ENCODE measurements at places on chromosomes 1 and 21.

GRCh38 chr21:41783476-41784180 is 16.8 kb upstream of the RIPK4 start:
- DNase-seq = no peak

- DNase-seq = no peak
Measured at GRCh38 chr1:27408151-27408550, 15.7 kb downstream of the GPR3 start.

DNA sequence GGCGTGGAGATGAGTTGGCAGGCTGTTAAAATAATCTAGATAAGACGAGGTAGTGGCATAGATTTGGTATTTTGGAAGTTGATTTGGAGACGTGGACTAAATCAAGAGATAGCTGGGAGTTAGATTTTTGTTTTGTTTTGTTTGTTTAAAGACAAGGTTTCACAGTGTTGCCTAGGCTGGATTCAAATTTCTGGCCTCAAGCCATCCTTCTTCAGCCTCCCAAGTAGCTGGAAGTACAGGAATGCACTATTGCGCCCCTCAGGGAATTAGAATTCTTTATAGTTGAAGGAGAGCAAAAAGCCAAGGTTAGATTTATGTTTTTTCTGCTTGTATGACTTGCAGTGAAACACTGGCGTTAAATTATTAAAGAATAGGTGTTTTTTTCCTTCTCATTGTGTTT is 22.3 kb upstream of the SNRPE start:
- DNase-seq = no peak

DNA sequence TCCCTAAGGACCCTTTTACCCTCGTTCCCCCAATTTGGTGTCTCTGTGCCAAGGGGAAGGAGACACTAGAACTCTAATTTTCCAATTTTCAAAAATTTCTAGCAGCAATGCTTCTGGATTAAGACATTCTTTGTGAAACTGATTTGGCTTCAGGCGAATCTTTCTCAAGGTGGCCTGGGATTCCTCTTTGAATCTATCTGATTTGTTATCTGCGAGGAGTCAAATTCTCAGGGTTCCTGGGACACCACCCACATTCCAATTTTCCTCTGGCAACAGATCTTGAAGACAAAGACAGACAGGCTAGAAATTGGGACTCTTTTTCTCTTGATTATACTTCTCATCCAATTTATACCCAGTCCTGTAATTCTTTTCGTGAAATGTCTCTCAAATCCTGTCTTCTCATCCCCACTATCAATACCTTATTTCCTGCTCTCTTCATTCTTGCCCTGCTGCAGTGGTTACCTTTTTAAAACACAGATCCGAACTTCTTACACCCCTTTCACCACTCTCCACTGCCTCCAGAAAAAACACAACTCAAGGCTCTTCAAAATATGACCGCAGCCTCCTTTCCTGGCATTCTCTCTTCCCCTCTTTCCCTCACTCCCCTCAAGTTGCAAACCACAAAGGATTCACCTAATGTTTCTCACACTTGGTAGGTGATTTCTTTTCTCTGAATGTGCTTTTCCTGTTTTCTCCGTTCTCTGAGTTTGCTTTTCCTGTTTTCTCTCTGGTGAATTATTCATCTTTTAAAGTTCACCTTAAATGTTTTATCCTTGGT is 2.7 kb upstream of the MPZL1 start:
- no peak for DNase-seq

GRCh38 chr1:171711643-171712042 is 30.2 kb downstream of the VAMP4 start:
- DNase-seq = no peak

DNA sequence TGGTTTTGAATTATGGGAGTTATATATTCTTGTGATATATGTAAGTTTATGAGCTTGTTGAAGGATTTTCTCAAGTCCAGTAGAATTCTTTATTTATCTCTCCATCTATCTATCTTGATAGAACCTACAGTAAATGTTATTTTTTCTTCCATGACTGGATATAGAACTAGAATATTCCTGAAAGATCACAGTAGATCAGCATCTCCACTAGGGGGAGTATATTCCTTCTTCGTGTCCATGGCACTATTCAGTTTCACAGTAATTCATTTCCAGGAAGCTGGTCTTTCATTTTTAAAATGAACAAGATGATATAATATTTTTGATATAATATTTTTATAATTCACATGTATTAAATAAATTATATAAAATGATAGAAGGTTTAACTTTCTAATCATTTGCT is 18.8 kb downstream of the TMPRSS15 start:
- DNase-seq = no peak

- DNase-seq = no peak
Measured at GRCh38 chr1:168136709-168137514, at the start of gene GPR161. TSS of gene GPR161 (minus strand) at chr1:168136930. CDS start at chr1:168104850, 32,080 bp downstream.

GRCh38 chr21:44875316-44875700 is 1.8 kb upstream of the PTTG1IP start:
- no peak for DNase-seq

- no peak for DNase-seq
Measured at GRCh38 chr1:10904396-10905358, 107.8 kb upstream of the TARDBP start.

- no peak for DNase-seq
Measured at GRCh38 chr1:165075725-165076370, 280.7 kb downstream of the LMX1A start.

DNA sequence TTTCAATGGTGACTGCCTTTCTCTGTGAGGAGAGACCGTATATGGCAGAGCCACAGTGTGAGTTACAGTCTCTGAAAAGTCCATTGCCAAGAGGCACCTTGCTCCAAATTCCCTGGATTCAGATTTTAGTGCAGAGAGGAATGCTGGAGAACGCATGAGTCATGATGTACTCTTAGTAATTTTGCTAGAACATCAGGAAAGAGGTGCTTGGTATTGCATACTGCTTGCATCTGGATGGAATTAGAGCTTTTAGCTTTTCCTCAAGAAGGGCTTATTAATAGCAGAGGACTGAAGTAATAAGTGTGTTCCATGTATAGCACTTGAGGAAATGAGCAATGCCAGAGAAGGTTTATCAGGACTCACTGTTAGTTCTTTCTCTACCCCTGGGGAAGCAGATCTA is 40.5 kb upstream of the AKT3 start:
- DNase-seq = no peak

DNA sequence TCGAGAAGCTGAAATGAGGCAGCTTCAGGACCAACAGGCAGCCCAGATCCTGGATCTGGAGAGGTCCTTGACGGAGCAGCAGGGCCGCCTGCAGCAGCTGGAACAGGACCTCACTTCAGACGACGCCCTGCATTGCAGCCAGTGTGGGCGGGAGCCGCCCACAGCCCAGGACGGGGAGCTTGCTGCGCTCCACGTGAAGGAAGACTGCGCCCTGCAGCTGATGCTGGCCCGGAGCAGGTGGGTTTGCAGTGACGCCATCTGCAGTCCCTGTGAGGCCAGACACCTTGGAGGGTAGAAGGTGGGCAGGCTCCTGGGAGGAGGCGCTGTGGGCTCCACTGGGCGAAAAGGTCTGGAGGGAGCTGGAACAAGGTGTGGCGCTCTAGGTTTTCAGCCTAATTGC is 39.7 kb downstream of the PCNT start:
- no peak for DNase-seq

DNA sequence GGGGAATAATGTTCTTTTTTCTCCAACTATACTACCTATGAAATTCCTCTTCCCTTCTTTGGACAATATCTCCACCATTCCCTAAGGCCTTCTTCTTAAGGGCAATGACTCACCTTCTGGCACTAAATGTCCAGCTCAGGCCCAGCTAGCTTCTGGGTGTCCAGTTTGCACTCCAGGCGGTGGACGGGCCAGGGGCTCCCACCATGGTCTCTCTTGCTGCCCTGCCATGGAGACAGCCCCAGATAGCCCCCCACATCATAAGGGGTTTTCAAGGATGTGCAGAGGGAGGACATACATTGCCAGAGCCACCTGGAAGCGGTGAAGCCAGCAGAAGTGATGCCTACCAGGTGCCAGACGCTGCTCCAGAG is 43.8 kb downstream of the C1orf198 start:
- DNase-seq = no peak

DNA sequence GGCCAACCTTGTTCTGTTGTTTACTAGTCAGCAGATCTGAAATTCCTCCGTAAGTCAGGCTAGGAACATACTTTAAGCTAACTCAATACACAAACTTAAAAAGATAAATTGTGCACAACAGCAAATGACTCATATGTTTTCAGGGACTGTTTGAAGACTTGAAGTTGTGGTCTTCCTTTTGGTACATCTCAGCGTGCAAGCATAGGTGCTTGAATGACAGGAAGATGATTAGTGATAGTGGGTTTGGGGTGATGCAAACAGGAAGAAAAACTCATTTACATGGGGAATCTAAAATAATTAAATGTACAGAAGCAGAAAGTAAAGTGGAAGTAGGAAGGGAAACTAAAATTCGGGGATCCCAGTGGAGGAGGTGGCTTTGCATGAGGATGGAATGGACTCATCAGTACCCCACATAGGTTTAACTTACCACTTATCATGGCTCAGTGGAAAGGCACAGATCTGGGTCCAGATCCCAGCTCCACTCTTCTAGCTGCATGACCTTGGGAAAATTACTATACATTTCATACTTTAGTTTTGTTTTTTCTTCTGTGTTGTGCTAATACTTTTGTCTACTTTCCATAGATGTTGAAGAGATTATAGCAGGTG is 122.3 kb downstream of the XCL2 start:
- DNase-seq = no peak

DNA sequence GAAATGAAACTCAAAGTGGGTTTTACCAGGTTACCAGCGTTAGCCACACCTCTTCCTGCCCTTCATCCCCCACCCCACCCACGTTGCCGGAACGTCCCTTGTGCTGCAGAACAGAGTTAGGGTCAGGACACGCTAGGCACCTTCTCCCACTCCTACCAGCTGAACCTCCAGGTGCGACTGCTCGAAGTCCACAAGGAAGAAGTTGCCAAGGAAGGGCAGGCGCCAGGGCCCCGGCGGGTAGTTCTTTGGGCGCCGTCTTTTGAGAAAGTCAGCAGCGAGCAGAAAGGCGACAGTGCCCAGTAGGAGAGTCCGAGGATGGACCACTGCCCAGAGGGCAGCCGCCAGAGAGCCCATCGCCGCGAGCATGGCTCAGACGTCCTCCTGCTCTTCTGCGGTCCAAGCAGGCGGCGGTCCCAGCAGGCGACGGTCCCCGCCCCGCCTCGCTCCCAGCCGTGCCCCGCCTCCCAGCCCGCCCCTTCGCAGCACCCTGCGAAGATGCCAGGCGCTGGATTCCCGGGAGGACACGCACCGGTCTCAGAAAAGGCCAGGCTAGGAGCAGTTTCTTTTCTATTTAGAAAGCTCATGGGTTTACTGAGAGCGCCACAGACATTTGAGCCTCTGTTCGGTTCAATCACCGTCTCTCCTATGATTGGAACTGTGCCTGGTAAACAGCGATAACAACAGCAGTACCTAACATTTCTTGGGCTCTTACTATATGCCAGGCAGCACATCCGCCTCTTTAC is at the start of gene CYP2J2:
TSS of gene CYP2J2 (minus strand) at position 393 of the 743 bp plus-strand sequence. CDS start at position 366, 27 bp downstream.
- no peak for DNase-seq

- DNase-seq = no peak
Measured at GRCh38 chr1:228315945-228316588, 90.6 kb downstream of the TRIM11 start.

GRCh38 chr1:53702341-53702740 is 36.6 kb downstream of the GLIS1 start:
- DNase-seq = no peak

DNA sequence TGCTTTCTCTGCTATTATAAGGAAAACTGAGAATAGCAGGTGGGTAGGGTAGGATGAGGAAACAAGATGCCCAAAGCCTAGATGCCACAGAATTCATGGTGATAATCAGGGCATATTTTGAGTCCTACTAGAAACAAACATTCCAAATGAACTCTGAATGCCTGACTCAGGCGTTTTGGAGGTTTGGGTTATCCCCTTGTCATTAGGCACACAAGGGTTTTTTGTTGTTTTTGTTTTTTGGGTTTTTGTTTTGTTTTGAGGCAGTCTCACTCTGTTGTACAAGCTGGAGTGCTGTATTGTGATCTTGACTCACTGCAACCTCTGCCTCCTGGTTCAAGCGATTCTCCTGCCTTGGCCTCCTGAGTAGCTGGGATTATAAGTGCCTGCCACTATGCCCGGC is 19.2 kb downstream of the SYNC start:
- DNase-seq = no peak

DNA sequence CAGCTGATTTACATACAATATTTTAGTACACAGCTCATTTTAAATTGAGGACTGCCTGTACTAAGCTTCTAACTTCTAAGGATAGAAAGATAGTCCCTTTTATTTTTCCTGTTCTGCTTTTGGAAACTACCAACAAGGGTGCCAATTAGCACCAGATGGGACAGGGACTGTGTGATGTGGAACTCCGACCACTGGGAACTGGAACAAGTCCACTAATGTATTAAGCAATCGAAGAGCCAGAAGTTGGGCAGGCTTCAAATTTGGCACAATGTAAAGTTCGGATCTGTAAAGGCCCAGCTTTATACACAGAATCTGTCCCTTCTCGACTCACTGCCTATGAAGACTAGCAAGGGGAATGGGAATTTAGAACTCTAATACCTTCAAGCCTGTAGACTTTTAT is 149.3 kb downstream of the ZC3H11B start:
- DNase-seq = no peak

GRCh38 chr21:15624646-15625045 is 105.1 kb upstream of the USP25 start:
- no peak for DNase-seq

DNA sequence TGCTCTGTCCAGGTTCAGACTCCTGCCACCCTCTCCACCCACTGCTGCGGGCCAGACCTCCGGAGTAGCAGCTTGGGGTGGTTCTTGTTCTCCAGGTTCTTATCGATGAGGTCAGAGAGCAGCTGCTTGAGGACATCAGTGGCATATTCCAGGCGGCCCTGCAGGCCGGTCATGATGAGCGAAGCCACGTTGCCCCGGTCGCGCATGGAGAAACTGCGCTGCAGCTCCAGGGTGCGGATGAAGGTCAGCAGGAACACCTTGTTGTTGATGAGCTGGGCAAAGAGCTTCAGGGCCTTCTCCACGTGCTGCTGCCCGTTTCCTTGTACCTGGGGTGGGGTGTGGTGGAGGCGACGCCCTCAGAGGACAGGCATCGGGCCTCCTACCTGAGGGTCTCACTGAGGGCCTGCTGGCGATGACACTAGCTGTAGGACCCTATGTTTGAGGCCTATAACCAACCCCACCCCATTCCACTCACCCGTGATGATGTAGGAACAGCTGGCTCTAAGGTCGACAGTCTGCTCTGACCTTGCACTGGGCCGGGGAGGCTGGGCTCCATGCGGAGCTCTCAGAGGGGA is 131.2 kb upstream of the CD34 start:
- DNase-seq = no peak

GRCh38 chr1:243264717-243265116 is 8.9 kb downstream of the SDCCAG8 start:
- DNase-seq = no peak

GRCh38 chr1:41652384-41653265 is 168.1 kb upstream of the EDN2 start:
- no peak for DNase-seq

DNA sequence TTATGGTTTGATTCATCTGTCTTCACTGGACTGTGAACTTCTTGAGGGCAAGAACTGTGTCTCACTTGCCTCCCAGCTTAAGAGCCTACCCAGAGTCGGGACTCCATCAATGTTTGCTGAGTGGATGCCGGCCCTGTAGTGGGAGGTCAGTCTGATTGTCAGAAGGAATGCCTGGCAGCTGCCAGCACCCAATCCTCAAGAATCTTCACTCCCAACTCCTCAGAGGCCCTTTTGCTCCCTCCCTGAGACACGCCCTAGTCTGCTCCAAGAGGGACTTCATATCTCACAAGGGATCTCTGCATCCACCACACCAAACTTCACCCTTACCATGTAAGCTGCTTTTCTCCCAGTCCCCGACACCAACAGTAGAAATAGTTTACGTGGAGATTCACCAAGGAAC is 15.2 kb upstream of the KDM4A start:
- no peak for DNase-seq

Measured in activated CD4-positive, CD25-positive, alpha-beta regulatory T cell treated with anti-CD3 and anti-CD28 coated beads, Interleukin-2, amount 50 U/mL, for 16 hours (primary cell).